H1 (cell line): ENCODE measurements at places on chromosomes 16 and 17.
A peak's percentile ranks its signal among the peaks of the same experiment; 100 is the strongest.

GRCh38 chr17:73663614-73664013 lies 19.4 kb upstream of the SDK2 start:
- H3K27me3 ChIP-seq, result no peaks in the 10 kb centered on the region
- H3K4me1 ChIP-seq, result no peaks in the 10 kb centered on the region
- no peak overlapping the region for H3K27ac ChIP-seq
- no peak for DNase-seq

DNA sequence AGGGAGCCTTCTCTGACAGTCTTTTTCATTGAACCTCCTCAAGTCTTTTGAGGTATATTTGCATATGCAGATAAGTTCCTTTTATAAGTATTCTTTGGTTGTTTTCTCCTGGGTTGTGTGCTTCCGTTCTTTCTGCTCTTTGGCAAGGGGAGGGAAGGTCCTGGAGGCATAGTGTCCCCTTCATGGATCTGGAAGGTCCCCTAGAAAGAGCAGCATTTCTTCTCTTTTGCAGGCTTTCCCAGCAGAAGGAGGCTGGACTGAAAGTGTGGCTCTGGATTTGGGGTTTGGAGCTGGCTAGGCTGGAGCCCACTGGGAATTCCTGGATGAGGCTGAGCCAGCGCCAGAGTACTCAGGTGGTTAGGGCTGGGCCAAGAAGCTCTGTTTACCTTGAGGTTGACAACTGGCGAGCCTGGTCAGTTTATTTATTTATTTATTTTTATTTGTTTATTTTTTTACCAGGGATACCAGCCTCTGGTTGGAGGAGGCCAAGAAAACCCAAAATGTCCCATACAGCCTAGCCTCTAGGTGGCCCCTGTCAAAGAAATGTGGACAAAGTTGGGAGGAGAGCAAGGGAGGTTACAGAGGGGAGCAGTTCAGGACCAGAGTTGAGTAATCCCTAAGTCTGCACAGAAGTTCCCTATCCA lies 5.4 kb upstream of the TOP2A start:
- H3K4me1 ChIP-seq, result peaks cover 4% of the 10 kb centered on the region
- peak; percentile 73 for DNase-seq
- H3K27ac ChIP-seq, result no peak overlapping the region
- H3K4me3 ChIP-seq, result peak overlapping the region; percentile 11; the same call in 1 of the 2 replicates
- H3K36me3 ChIP-seq, result no peaks in the 10 kb centered on the region
- H3K27me3 ChIP-seq, result no peaks in the 10 kb centered on the region

DNA sequence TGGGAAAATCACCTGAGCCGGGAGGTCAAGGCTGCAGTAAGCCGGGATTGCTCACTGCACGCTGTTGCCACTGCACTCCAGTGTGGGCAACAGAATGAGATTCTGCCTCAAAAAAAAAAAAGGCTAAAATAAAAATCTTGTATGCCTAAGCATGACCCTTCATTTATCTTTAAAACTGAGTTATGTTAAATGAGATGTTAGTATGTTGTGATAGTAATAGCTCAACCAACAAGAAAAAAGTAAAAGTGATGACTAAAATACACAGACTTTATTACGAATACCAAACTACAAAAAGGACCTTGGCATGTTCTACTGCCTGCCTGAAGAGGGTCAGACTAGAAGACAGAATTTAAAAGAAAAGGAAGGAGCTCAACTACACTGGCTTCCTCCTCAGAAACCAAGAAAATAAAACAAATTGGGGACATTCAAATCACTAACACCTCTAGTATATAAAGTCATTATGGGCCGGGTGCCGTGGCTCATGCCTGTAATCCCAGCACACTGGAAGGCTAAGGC lies 4.4 kb downstream of the SMURF2 start:
- H3K27ac ChIP-seq, result no peak overlapping the region
- H3K4me1 ChIP-seq, result no peaks in the 10 kb centered on the region; the same call in 1 of the 2 replicates
- H3K36me3 ChIP-seq, result no peaks in the 10 kb centered on the region
- H3K27me3 ChIP-seq, result no peaks in the 10 kb centered on the region
- DNase-seq, result no peak
- H3K4me3 ChIP-seq, result no peak overlapping the region

- no peak overlapping the region for H3K27ac ChIP-seq
- H3K4me1 ChIP-seq, result no peaks in the 10 kb centered on the region
Measured at GRCh38 chr17:63798572-63799106, 24.7 kb downstream of the DDX42 start.

GRCh38 chr16:6852643-6853225 lies 479.9 kb upstream of the RBFOX1 start:
- DNase-seq, result no peak
- no peaks in the 10 kb centered on the region for H3K4me1 ChIP-seq
- H3K27ac ChIP-seq, result no peak overlapping the region

DNA sequence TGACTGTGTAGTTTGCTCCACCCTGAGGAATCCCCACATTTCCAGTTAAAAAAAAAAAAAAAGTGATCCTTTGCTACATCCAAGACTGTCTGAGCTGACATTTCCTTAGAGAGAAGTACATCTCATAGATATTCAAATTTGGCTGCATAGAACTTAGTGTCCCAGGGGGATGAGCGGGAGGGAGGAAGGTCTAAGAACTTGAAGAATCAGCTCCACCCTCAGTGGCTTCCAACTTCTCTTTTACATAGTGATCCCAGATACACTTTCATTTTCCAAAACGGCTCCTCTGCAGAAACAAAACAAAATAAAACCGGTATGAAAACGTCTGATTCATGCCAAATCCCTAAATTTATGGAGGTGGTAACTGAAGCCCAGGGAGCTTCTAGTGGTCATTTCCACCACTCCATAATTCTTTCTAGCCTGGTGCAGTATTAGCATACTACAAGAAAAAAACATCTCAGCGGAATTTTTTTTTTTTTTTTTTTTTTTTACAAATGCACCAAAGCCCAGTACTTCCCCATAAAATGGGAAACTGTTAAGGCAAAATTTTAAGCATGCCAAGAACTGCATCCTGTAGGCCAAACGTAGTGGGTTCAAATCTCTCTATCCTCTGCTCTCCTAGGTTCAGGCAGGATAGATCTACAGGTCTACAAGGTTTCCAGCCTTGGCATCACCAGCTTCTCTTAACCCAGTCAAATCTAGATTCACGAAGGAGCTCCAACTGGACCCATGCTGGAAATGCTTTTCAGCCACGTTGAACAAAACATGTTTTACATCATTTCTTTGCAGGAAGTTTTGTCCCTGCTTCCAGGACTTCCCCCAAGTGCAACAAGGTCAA lies 29.3 kb downstream of the MAF start:
- no peaks in the 10 kb centered on the region for H3K36me3 ChIP-seq
- H3K27ac ChIP-seq, result no peak overlapping the region
- H3K4me1 ChIP-seq, result peaks cover 4% of the 10 kb centered on the region; the same call in 1 of the 2 replicates
- H3K27me3 ChIP-seq, result no peaks in the 10 kb centered on the region
- DNase-seq, result no peak
